ENCODE measurements at places on chromosomes 7 and 10. TPM values are rescaled to one million over a fixed set of nuclear protein-coding genes. Genes with fewer than 3 reads are reported as not detected.

DDX56 gene
- 126 TPM for total RNA-seq

PRKCQ gene
- total RNA-seq = 4.3 TPM

ASAH2 gene
- 3.2 TPM for total RNA-seq

PDIA4 gene
- total RNA-seq = 176 TPM

Data from A549 treated with RU486 at 1 μM for 4 hours (cell line).